Stimulated activated CD8-positive, alpha-beta memory T cell treated with anti-CD3 and anti-CD28 coated beads, Interleukin-4, amount 100 ng/mL, for 1 hour (primary cell): ENCODE measurements at places on chromosomes 6 and 20.

DNA sequence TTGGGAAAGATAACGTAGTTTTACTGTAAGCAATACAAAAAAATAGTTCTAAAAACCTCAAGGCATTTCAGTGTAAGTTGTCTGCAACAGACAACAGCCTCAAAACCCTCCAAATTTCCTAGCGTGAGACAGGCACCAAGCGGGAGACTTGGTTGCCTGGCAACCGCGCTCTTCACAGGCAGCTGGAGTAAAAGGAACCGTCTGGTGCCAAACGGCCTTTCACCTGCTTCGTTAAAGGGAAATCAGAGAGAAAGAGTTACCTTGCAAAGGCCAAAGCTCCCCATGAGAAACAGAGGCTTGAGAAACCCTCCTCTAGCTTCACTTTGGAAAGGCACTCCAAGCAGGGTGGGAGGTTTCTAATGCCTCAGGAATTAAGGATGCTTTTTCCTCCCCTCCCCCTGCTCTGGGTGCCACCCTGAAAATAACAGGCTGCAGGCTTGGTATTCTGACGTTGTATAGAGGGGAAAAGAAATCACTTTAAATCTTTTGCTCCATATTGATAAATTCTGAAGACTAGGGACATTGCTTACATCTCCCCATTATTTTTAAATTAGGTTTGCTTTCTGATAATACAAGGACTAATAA, 129.7 kb upstream of the UFL1 start:
- DNase-seq: no peak

DNA sequence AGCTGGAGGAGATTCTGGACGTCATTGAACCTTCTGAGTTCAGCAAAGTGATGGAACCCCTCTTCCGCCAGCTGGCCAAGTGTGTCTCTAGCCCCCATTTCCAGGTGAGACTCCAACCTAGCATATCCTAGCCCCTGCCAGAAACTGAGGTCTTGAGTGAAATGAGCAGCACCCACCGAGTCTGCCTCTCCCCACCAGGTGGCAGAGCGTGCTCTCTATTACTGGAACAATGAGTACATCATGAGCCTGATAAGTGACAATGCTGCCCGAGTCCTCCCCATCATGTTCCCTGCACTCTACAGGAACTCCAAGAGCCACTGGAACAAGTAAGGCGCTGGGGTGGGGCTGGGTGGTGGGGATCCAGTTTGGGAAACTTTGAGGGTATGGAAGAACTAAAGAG, 4.6 kb downstream of the MEA1 start:
- no peak for DNase-seq

DNA sequence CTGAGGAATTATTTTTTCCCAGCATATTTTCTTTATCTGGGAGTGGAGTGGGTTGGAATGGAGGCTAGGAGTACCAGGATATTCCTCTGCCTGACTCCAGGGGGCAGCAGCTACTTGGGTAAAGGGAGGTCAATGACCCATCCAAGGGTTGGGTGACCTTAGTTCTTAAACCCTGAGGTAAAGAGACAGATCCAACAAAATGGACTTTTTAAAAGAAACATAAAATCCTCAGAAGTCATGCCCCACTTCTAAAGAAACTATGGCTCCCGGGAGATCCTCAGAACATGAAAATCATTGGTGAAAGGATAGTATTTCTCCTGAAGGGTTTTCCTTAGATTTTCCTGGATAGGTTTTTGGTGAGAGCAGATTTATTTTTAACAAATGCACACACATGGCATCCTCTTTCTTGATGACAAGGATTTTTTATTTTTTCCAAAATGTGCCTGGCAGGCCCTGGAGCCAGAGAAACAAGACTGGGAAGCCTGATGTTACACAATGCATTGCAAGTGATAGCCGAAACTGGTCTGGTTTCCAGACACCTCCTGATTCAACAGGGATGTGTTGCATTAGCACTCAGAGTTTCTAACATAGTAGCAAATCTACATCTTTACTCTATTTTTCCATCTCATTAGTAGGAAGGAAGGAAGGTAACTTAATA, 240.9 kb upstream of the BTBD3 start:
- no peak for DNase-seq

DNA sequence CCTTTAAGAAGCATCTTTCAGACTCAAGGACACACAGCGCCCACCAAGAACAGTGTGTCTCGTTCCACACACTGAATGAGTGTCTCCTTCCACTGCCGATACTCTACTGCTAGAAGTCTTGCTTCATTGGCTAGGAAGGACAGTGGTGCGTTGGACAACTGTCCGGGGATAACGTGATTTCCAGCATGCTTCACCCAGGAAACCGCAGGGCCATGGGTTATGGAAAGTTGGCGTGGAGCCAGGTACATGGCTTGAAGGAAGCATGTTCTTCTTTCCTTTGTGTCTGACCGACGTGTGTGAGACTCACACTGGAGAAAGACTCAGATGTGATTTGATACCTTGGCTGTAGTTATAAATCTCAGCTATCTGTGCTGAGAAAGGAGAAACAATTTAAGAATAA, 73.2 kb downstream of the SMOC2 start:
- no peak for DNase-seq

DNA sequence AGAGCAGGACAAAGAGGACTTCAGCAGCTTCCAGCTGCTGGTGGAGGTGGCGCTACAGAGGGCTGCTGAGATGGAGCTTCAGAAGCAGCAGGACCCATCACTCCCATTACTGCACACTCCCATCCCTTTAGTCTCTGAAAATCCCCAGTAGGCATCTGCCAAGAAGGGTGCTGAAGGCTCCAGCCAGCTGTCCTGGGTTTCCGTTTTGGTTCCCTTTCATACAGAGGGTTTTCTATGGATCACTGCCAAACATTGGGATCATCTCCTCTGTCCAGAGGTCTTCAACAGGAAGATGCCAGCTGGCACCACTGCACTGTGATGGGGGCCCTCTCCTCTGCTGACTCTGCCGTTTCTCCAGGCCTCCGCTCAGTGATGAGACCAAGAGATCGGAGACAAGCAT, 14.3 kb upstream of the RAB5IF start:
- DNase-seq: no peak

- no peak for DNase-seq
Observed at GRCh38 chr6:159184559-159184958, 15.4 kb downstream of the FNDC1 start.

GRCh38 chr6:130069485-130069884, 51.1 kb downstream of the L3MBTL3 start:
- DNase-seq: no peak

DNA sequence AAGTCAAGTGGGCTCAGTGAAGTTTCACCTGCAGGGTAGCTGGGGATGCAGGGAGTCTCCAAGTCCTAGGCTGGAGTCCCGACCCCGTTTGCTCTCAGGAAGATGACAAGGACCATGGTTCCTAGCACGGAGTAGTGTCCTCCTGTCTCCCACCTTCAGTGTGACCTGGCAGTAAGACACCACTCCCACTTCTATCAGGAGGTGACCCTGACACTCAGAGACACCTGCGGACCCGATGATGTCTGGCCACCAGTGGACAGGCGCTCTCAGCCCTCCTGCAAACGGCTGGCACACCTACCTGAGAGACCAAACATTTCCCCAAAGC, 1.1 kb downstream of the SOD2 start:
- DNase-seq: no peak

DNA sequence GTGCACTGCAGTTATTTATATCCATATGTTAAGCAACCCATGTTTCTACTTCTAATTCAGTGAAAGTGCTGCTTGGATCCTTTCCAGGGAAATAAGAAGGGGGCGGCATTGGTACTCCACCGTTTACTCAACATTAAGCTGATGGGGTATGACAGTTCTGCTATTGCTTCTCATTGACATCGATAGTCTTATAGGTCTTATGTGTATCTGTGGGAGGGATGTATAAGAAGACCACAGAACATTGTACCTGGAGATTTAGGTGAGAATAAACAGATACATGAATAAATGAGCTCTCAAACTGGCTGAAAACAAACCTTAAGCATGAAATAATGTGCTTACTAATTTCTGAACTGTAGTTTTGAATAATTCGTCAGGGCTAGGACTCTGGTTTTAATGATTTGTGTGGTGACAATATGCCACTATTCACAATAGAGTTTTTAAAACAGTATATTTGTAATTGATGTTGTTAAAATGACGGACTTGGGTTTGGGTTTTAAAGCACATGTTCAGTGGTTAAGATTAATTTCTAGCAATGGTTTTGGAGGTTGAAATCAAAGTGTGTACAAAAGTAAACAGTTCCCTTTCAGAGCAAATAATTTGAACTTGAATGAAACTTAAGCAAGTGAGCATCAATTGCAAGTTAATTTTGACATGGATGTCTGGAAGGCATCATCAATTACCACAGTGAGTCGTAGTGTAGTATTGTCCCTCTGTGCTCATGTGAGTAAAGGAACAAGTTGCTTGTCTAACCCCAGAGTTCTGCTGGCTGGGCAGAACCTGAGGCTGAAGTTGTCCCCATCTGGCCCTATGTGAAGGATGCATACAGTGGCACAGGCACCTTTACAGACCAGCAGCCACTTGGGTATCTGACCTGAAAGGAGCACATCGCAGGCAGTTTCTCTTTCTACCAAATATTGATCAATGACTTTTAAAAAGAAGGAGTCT, 84.7 kb upstream of the SUPT3H start:
- DNase-seq: no peak

- no peak for DNase-seq
Observed at GRCh38 chr20:19603376-19603750, 154.7 kb upstream of the RIN2 start.

GRCh38 chr6:3814539-3814938, 34.6 kb upstream of the FAM50B start:
- DNase-seq: no peak

- DNase-seq: no peak
Observed at GRCh38 chr6:21915707-21916260, 322.2 kb downstream of the SOX4 start.
